ENCODE measurements at places on chromosomes 4 and X.

DNA sequence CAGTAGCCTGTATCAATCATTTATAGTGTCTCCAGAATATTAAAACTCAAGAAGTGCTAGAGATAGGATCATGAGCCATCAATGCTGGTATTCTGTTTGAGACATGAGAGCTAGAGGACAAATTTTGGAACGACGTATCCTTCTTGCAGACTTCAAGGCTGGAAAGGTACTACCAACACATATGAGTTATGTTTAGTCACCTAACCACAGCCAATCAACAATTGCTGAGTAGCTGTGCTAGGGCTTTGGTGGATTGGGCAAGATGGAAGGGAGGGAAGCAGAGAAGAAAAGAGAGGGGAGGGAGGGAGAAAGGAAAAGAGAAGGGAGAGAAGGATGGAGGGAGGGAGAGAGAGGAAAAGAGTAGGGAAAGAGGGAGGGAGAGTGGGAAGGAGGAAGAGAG, 21.6 kb upstream of the RAI2 start:
- DNase-seq, result no peak

GRCh38 chrX:22534643-22535042, 261.9 kb downstream of the CBLL2 start:
- DNase-seq, result no peak

DNA sequence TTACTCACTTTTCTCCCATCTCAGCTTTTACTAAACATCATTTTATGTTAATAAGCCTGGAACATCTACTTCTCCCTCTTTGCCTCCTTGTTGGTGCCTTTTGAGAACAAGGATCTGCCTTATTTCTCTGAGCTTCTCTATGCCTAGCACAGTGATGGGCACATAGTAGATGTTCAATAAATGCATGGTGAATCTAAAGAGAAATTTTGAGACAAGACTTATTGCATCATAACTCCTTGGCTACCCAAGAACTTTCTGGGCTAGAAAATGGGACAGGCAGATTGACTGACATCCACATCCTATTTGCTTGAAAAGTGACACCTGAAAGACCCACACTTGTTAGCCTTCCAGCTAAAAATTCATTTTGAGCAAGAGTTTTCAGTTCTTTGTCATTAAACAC, 87.2 kb upstream of the TFDP3 start:
- DNase-seq, result no peak

DNA sequence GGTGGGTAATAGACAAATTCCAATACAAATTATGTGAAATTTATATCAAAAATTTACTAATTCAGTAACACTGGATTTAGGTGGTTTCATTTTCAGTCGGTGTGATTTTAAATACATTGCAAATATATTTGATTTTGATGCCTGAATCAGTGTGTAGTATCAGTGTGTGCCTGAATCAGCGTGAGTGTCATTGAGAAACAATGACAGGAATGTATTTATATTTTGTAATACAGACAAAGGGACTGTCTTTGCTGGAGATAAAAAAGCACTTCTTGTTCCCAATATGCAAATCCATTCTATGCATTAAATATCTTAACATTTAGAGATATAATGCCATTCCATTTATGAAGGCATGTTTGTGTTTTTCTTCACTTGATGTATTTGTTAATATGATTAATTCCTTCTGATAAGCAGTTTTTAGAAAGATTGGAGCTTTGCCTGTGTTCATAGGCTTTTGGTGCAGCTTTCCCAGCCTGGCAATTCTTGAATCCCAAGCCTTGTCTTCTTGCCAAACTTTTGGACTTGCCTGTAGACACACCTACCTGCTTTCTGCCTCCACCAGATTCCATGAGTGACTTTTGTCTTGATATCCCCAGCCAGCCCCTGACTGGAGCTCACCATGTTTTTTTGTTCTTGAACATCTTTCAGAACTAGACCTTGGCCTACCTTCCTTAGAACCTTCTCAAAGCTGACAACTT, 243.8 kb downstream of the ADGRL3 start:
- DNase-seq, result no peak

DNA sequence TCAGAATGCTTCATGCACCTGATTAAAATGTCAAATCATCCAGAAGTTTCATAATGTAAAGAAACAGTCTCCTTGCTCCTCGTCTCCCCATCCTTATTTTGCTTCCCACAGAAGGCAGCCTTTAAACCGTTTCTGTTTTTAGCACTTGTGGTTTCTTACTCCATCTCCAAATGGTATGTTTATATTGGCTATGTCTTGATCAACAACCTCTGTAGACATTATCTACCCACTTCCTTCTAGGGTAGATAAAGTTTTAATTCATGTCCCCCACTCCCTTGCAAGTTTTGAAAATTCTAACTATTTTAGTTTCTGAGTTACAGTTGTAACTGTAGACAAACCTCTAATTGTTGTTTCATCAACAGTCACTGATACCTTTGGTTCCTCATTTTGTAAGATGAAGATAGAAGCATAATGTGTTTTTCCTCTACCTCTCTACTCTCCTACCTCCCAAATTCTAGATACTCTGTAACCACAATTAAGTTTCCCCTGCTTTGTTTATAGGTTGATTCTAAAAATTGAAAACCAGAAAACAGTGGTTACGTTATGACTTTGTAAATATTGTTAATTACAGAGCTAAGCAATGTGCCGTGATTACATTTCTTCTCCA, 291.7 kb upstream of the GATB start:
- DNase-seq, result no peak

DNA sequence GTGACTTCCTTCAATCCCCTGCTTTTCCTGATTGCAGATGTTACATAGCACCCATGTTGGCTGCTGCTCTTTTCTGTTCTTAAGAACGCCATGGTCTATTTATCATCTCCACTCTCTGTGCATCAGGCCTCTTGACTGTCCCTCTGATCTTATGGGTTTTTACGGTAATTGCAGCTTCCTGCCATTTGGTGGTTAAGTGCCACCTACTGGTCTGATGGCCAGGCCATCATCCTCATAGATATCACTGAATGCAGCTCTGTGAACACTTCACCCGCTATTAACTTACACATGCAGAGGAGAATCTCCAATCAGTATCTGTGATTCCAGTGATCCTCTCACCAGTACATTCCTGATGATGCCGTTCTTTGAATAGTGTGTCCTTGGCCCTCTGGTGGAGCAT, 382.4 kb downstream of the TRAM1L1 start:
- no peak for DNase-seq

- DNase-seq, result no peak
Observed at GRCh38 chr4:70632028-70632427, 3.5 kb downstream of the ENAM start.

DNA sequence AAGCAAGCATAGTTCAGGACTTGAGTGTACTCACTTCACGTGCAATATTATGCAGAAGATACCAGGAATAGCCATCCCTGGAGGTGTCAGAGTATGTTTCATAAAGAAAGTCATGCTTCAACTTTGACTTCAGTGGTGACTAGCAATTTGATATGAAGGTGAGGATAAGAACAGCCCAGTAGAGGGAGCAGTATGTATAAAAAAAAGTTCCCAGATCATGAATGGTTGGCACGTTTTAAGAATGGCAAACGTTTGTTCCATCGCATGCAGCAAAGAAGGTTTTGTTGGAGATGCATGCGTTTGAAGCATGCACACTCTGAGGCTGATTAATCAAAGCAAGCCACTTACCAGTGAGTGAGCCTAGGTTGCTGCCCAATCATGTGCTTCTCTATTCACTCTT, 33.5 kb upstream of the SLITRK4 start:
- DNase-seq, result no peak

GRCh38 chr4:47390428-47391125, 72.9 kb downstream of the COMMD8 start:
- DNase-seq, result no peak

DNA sequence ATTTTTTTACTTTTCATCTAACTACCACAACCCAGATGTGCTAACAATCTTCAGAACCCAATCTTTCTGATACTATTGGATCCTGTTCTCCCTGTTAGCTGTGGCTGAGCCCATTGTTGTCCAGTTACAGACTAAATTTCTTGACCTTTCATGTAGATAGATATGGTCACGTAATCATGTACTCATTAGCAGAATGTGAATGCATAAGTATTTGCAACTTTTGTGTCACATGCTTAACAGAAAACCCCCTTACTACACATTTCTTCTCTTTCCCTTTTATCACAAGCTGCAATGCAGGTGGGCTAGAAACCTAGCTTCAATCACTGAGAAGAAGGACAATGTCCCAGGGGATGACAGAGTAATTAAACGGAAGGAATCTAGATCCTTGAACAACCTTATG, 13.1 kb upstream of the FAM13A start:
- DNase-seq, result no peak

GRCh38 chr4:19214591-19215186, 1037.0 kb upstream of the SLIT2 start:
- no peak for DNase-seq

DNA sequence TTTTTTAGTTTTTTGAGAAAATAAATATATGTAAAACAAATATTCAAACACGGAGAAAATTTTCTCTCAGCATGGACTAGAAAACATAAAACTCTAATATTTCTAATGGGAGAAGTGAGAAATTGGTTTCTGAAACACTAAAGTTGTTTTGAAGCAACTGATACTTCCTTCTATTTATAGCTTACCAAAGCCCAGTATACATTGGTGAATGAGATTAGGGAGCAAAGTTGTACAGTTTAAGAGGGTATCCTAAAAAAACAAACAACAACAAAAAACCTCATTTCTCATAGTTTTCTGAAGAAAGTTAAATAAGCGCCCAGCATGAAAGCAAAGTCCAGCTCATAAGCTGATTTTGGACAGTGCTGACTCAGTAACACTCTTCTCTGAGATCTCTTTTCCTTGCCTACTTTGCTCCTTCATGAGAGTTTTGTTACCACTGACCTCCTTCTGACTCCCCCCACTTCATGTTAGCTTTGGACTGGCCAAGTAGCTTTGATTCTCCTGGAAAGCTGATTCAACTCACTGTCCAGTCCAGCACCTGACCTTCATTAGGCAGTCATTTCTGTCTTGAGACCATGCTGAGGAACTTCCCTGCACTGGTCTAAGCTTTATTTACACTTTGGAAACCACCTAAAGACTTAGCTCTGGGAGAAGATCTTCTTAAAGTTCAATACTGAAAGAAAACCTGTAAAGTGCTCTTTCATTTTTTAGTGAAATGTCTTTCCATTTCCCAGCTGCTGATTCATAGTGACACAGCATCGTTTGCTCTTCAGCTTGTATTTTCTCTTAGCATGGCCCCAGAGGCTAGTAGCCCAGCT, 21.8 kb upstream of the P2RY10 start:
- DNase-seq, result no peak

DNA sequence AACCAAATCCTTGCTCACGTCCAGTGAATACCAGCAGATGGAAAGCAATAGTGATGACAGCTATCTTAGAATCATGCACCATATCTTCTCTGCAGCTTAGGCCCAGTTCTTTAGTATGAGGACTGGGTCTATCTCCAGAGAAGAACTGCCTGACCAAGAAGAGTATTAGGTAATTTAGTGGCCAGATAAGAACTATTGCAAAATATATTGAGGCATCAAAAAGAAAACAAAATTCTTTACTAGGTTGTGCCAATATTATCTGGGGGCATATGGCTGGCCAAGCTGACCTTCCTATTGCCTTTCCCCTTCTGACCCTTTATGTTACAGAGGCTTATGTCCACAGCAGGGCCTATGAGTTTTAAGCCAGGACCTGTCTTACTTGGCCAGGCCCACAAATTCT, 91.2 kb downstream of the RLIM start:
- DNase-seq, result no peak

DNA sequence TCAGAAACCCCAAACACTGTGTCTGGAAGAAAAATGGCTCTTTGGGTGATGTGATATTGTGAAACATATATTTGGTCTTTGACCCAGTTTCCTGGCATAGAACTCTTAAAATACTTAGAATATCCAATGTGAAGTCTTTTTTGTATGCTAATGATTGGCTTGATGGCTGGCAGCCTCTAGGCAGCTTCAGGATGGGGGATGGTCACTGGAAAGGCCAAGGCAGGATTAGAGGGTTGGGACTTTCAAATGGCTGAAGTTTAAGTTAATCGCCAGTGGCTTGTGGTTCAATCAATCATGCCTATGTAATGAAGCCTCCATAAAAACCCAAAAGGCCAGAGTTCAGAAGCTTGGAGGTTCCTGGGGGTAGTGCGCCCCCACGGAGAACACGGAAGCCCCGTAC, 33.5 kb upstream of the ESX1 start:
- DNase-seq, result no peak

DNA sequence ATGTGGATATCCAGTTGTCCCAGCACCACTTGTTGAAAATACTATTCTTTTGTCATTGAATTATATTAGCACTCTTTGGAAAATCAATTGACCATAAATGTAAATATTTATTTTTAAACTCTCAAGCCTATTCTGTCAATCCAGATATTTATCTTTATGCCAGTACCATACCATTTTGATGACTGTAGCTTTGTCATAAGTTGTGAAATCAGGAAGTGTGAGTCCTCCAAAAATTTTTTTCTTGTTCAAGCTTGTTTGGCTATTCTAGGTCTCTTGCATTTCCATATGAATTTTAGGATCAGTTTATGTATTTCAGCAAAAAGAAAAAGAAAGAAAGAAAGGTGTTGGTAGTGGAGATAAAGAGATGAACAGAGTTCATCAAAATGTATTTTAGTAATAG, 8.2 kb upstream of the SMPX start:
- DNase-seq, result no peak

- DNase-seq, result no peak
Observed at GRCh38 chr4:92163348-92163747, 140.4 kb upstream of the GRID2 start.

- no peak for DNase-seq
Observed at GRCh38 chr4:185710487-185710995, 101.5 kb downstream of the SORBS2 start.

DNA sequence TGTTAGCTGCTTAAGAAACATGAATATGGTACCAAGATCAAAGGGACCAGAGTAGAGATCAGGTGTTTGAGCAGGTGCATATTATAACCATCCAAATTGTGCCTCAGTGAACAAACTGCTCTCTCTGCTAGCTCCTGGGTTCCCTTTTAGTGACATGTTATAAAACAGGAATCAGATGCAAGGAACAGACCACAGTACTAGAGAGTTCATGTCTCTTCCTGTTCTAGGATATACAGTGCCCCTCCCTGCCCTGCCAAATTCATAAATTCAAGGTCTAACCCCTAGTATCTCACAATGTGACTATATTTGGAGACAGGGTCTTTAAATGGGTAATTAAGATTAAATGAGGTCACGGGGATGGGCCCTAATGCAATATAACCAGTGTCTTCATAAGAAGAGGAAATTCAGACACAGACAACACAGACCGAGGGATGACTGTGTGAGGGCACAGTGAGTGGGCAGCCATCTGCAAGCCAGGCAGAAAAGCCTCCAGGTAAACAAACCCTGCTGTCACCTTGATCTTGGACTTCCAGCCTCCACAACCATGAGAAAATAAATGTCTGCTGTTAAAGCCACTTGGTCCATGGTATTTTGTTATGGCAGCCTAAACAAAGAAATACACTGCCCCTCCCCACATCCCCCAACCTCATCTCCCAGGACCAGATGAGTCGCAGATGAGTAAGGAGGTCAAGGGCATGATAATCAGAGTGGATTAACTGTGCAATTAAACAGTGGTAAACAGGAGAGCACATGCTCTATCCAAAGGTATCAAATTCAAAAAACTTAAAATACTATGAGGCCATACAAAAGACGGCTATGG, 82.5 kb downstream of the RBM47 start:
- DNase-seq, result no peak
